Breast epithelium (tissue), 4 donors: ENCODE measurements at places on chromosomes 1 and 21. TPM values are rescaled to one million over a fixed set of nuclear protein-coding genes. Genes with fewer than 3 reads are reported as not detected.

Gene BGLAP
- 0.98 TPM for total RNA-seq

DNA sequence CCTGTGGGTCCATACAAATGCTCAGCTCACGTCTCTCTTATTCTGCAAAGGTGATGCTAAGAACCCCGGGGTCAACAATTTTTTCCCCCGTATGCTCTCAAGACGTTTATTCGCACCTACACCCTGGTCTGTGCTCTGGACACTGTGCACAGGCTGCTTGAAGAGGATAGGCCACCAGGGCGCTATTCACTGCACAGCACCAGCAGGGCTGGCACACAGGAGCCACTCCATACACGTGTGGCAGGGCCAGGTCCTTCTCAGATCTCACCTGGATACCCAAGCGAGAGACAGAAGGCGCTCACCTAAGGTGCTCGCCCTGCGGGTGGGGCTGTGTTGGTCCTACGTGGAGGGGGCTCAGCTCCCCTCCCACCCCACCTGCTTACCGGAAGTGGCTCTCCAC lies 16.7 kb downstream of the TMEM63A start:
- H3K36me3 ChIP-seq: peaks cover 4% of the 10 kb centered on the region
- no peaks in the 10 kb centered on the region for H3K27me3 ChIP-seq
- H3K4me3 ChIP-seq: no peak overlapping the region
- DNase-seq: no peak
- no peaks in the 10 kb centered on the region for H3K4me1 ChIP-seq

- no peak overlapping the region for H3K4me3 ChIP-seq
- no peaks in the 10 kb centered on the region for H3K27me3 ChIP-seq
- H3K36me3 ChIP-seq: no peaks in the 10 kb centered on the region
- no peak for DNase-seq
Observed at GRCh38 chr1:223345720-223346119, 18.3 kb downstream of the SUSD4 start.

- no peaks in the 10 kb centered on the region for H3K27me3 ChIP-seq
- H3K4me1 ChIP-seq: no peaks in the 10 kb centered on the region
- H3K27ac ChIP-seq: no peak overlapping the region
Observed at GRCh38 chr1:116724765-116725375, 29.4 kb upstream of the CD2 start.

DNA sequence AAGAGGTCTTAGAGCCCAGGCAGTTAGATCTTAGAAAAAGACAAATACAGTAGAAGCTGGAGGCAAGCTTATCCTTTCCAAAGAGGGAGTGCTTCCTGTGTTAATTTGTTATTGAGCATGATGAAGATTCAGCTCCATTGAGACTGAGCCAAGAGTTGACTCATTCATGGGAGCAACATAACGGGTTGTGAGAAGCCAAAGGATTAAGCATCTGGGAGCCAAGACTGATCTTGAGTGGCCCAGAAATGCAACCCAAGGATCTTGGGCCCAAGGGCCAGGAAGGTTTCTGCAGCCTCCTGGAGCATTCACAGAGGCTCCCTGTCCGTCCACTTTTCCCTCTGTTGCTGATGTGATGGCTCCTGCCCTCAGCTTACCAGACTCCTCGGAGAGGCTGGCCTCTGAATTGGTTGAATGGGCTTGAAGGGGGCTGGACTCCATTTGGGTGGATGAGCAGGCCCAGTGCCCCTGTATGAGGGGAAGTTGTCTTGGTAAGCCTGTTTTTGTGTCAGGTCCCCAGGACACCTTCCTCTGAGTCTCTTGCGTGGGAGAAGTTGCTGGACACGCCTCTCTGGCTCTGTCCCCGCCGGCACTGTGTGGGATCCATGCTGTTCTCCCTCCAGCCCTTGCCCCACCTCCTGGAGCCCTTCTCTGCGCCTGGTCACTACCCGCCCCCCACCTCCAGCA lies 42.4 kb downstream of the PDE9A start:
- no peaks in the 10 kb centered on the region for H3K4me1 ChIP-seq
- no peak overlapping the region for H3K4me3 ChIP-seq
- DNase-seq: no peak
- H3K36me3 ChIP-seq: no peaks in the 10 kb centered on the region
- no peak overlapping the region for H3K27ac ChIP-seq

DNA sequence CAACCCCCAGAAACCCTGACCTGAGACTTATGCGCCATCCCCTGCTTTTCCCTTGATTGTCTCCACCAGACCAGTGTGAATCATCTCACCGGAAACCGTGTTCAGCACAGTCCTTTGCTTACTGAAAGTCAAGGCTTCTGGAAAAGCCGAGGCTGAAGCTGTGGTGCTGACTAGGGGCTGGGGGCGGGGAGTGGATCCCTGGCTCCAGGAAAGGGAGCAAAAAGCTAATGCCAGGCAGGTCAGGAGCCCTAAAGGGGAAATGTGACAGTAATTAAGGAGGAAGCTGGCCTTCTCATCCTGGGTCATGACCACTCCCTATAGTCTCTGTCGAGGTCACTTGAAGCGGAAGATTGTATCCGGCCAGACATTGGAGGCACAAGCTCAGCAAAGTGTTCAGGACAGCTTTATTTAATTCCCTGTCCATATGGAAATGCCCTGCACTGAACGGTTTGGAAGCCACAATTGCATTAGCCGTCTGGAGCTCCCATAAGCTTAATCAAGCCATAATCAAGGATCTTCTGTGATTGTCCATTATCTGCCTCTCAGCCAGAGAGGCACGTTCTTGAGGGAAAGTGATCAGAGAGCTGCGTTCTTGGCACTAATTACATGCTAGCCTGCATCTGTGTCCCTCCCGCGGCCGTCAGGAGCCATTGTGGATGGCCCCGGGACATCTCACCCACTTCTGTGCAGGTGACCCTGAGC lies 403.6 kb downstream of the RRAGC start:
- H3K4me3 ChIP-seq: no peak overlapping the region
- H3K36me3 ChIP-seq: no peaks in the 10 kb centered on the region
- DNase-seq: no peak
- no peaks in the 10 kb centered on the region for H3K27me3 ChIP-seq
- H3K4me1 ChIP-seq: no peaks in the 10 kb centered on the region

DNA sequence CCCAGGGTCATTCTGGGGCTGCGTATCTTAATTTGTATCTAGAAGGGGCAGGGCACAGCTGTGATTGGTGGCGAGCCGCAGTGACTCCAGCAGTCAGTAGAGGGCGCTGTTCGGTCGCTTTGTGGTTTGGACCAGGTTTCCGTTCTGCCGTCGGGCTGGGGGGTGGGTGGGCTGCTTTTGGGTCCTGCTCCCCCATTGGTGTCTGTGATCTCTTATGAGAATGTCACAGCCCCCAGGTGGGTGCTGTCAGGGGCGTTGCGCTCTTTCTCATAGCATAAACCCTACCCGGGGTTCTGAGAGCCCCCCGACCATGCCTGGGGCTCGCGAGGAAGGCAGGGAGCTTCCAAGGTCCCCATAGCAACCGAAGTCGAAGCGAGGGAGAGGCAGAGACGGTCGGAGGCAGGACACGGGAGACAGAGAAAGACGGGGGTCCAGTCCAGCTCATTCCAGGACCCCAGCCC lies 5.4 kb downstream of the TFF3 start:
- no peak overlapping the region for H3K27ac ChIP-seq
- DNase-seq: no peak
- no peaks in the 10 kb centered on the region for H3K27me3 ChIP-seq

GRCh38 chr1:223001653-223002634 lies 141.1 kb downstream of the TLR5 start:
- no peaks in the 10 kb centered on the region for H3K27me3 ChIP-seq
- DNase-seq: no peak
- no peaks in the 10 kb centered on the region for H3K4me1 ChIP-seq
- H3K36me3 ChIP-seq: no peaks in the 10 kb centered on the region
- H3K4me3 ChIP-seq: no peak overlapping the region

- H3K27ac ChIP-seq: peak overlapping the region; percentile 79
- no peaks in the 10 kb centered on the region for H3K36me3 ChIP-seq
- no peak overlapping the region for H3K4me3 ChIP-seq
- no peaks in the 10 kb centered on the region for H3K27me3 ChIP-seq
- H3K4me1 ChIP-seq: peaks cover 40% of the 10 kb centered on the region
Observed at GRCh38 chr1:8410791-8411190, 92.9 kb downstream of the SLC45A1 start.

DNA sequence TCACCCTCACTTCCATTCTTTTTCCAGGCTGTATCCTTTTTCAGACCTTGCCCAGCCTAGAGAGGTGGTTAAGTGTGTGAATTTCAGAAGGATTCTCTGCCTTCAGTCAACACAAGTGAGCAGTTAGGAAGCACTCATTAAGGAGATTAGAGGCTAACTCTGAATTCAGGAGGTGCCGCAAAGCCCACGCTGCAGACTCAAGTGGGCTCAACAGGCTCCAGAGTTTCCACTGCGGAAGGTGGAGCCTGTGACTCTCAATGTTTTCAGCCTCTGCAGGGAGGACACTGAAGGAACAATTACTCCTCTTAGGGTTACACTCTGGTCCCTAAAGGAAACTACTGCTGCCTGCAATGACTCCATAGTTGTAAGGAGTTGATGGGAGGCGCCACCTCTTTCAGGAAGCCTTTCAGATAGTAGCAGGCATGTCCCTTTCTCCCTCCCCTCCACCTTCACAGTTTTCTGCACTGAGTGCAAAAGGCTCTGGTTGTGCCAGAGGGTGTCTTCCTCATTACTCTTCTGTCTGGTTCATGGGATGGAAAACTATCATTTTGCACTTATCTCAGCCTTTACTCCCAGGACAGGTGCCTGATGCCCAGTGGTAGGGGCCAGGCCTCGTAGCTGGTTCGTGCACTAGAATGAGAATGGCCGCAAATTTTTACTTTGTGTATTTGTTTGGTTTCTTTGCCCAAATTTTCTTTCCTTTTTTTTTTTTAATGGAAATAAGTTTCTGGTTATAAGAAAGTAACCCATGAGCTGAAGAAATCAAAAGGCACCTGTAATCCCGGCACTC lies 55.2 kb upstream of the SELENON start:
- no peak for DNase-seq
- H3K4me1 ChIP-seq: no peaks in the 10 kb centered on the region
- H3K4me3 ChIP-seq: no peak overlapping the region

GRCh38 chr1:216075339-216075738 lies 347.9 kb downstream of the USH2A start:
- DNase-seq: no peak
- H3K27ac ChIP-seq: no peak overlapping the region
- H3K36me3 ChIP-seq: no peaks in the 10 kb centered on the region
- no peaks in the 10 kb centered on the region for H3K27me3 ChIP-seq
- H3K4me3 ChIP-seq: no peak overlapping the region

DNA sequence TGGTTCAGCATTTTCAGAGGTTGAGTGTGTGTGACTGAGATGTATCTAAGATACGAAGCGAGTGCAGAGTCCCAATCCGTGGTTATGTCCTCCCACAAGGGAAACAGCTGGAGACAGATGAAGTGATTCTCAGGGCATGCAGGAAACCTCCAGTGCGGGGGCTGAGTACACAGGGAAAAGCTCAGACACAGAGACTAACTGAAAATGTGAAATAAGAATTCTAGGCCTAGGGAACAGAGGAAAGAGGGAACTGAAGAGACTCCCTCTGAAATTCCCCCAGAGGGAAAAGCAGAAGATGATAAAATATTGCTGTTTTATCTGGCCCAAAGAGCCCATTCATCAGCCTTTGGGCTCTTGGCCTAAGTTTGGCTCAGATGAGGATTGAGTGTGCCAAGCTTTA lies 116.8 kb downstream of the LRRC53 start:
- no peaks in the 10 kb centered on the region for H3K36me3 ChIP-seq
- no peak overlapping the region for H3K27ac ChIP-seq
- DNase-seq: no peak
- H3K27me3 ChIP-seq: no peaks in the 10 kb centered on the region
- H3K4me3 ChIP-seq: no peak overlapping the region
- no peaks in the 10 kb centered on the region for H3K4me1 ChIP-seq
